Ascending aorta (tissue), 2 donors: ENCODE measurements at places on chromosomes 1 and 21.

- no peak for DNase-seq
Measured at GRCh38 chr1:72278461-72278860, 3.9 kb downstream of the NEGR1 start.

DNA sequence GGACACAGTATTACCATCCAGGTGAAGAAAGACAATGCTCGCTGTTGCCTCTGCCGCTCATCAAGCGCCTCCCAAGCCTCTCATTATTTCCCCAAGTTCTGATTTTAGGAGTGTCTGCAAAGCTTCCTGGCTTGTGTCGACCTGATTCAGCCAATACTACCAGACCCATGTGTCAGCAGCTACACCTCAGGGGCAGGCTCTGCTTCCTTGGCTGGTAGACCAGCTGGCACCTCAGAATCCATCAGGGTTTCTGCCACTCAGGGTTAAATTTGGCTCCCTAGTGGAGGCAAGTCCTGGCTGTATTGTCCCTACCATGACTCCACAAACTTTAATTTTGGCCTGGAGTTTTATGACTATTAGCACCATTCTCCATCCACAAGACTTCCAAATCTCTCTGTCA lies 35.4 kb downstream of the SUSD4 start:
- no peak for DNase-seq

- no peak for DNase-seq
Measured at GRCh38 chr1:41344708-41345159, 16.5 kb upstream of the FOXO6 start.

- DNase-seq: no peak
Measured at GRCh38 chr1:229238231-229238630, 32.7 kb upstream of the RAB4A start.

GRCh38 chr1:213389061-213389581 lies 338.1 kb downstream of the RPS6KC1 start:
- no peak for DNase-seq

DNA sequence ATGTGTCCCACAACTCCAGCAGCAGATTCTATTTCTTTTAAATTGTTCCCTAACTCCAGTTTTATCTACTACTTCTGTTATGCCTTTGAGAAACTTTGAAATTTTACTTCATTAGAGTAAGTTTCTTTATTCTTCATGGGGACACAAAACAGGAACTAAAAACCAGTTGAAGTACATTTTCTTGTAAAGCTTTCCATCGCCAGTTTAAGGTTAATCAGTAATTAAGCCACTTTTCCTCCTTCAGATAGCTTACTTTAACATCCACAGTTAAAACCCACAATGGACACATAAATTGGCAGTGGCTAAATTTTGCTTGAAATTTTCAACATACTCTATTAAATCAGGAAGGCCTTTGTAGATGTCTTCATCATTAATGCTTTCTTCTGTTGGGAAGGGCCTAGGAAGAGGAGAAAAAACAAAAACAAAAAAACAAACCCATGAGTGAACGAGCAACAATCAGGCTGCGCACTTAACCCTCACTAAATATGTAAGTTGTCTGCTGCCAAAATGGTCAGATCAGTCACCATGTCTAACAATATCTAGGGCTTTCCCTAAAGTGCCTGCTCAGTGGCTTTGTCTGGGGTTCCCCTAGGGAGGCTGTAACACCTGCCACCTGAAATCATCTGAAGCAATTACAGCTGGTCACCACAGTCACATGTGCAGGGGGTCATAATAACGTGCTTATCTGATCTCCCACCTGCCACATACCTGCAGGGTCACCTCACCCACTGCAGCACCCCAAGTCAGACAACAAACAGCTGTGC lies 187.9 kb downstream of the VAV3 start:
- no peak for DNase-seq

DNA sequence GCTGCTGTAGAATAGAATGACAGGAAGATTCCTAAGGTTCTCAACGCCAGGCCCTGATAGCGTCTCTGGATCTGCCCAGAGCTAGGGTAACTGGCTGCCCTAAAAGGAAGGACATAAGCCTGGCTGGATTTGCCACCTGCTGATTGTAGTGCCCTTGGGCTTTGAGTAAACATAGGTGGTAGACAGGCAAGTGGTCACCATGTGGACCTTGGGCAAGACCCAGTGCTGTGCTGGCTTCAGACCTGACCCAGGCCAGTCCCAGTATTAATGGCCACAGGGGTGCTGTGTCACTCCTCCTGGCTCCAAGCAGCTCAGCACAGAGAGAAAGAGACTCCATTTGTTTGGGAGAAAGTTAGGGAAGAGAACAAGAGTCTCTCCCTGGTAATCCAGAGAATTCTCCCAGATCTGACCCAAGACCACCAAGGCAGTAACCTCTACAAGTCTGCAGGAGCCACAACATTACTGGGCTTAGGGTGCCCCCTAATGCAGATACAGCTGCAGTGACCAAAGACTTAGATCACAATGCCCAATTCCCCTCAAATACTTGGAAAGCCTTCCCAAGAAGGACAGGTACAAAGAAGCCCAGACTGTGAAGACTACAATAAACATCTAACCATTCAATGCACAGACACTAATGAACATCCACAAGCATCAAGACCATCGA lies 44.5 kb downstream of the PHTF1 start:
- no peak for DNase-seq

GRCh38 chr1:67463298-67463955 lies 33.2 kb upstream of the SERBP1 start:
- DNase-seq: no peak

GRCh38 chr1:175158170-175158591 lies 34.4 kb downstream of the KIAA0040 start:
- DNase-seq: no peak

GRCh38 chr1:81974222-81974841 lies 173.6 kb downstream of the ADGRL2 start:
- DNase-seq: no peak

- DNase-seq: no peak
Measured at GRCh38 chr1:92910081-92910480, 51.2 kb downstream of the DIPK1A start.

DNA sequence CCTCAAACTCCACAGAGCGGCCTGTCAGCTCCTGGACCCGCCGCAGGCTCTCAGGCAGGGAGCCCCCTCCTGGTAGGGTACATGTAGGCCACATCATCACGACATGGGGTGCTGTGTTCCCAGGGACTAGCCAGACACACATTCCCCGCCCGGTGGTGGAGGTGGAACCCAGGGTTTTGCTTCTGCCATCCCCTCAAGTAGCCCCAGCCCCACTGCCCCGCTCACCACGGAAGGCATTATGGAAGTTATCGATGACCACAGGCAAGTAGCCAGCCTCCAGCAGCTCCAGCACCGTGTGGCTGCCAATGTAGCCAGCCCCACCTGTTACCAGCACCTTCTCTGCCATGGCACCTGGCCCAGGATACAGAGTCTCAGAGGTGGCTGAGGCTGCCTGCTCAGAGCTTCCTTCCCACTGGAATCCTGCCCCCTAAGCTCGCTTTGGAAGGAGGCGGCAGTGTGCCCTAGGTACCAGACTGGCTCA lies 1.9 kb downstream of the GALE start:
- no peak for DNase-seq

GRCh38 chr1:235980976-235981375 lies 83.9 kb downstream of the NID1 start:
- DNase-seq: no peak

DNA sequence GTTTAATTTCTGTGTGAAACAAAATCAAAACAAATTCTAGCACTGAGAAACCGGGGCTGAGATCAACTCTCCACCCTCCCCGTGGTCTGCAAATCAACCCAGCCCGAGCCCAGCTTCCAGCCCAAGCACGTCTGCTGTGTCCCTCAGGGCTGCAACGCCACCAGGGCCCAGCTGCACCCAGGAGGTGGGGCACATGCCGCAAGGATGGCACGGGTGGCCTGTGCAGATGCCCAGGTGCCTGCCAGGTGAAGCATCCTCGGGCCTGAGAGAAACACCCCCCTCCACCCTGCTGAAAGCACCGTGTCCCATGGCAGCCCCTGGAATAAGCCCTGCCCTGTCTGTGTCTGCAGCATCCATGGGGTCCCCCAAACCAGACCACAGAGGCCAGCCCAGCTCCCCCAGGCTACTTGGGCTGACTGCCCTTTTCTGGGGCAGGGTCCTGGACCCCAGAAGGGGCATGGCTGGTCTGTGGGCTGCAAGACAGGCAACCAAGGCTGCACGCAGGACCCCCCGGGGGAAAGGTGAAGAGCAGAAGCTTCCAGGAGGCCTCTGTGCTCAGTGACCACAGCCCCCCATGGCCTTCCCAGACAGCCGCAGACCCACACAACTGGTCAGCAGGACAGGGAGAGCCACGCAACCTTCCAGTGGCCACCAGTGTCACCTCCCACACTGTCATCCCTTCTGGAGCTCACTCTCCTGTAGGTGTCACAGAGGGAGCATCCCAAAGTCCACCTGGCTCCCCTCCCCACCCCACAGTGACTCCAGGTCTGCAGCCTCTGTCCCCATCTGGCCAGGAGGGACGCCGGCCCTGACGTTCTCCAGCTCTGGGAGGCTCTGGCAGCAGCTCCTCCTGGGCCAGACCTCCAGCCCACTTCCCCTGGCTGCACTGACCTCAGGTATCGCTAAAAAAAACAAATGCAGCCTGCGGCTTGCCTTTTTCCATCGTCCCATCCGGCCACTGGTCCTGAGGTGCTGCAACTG lies 7.7 kb downstream of the WNT9A start:
- peak; percentile 52 for DNase-seq

- DNase-seq: no peak
Measured at GRCh38 chr1:90027281-90027680, 32.4 kb downstream of the ZNF326 start.

DNA sequence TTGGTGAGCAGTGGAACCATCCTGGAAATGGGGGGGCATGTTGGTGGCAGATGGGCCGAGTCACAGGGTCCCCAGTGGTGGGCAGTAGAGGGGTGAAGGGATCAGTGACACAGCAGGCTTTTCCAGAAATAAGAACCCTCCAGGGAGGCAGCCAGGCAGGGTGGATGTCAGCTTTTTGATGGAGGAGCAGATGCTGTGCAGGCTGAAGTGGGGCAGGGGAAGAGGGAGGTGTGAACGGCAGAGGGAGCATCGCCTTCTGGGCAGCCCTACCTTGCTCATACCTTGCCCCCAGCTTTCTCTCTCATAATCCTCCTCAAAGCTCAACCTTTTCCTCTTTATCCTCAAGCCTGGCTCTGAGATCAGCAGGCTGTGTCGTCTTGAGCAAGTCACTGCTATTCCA lies 131.8 kb upstream of the IPO9 start:
- DNase-seq: no peak

GRCh38 chr1:89179343-89179742 lies 3.5 kb upstream of the GBP7 start:
- DNase-seq: no peak

- DNase-seq: no peak
Measured at GRCh38 chr1:167454304-167454893, 63.9 kb downstream of the CD247 start.

DNA sequence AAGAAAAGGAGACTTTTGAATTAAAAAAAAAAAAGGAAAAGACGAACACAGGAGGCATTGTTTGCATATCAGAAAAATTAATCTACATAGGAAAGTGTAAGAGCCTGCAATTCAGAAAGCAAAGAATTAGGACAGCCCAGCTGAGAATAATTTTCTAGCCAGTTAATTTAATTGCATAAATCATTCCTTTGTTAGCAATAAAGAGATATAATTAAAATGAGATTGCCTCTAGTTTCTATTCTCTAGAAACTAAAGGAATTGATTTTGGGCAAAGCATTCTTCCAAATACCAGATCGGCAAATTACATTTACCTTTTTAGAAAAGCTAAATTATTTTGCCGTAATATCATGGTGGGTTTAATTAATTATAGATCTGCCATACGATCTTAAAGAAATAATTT lies 46.0 kb downstream of the NUF2 start:
- DNase-seq: no peak

GRCh38 chr1:209187589-209187988 lies 395.9 kb upstream of the CAMK1G start:
- no peak for DNase-seq
